ENCODE measurements at places on chromosomes 5 and 9.

DNA sequence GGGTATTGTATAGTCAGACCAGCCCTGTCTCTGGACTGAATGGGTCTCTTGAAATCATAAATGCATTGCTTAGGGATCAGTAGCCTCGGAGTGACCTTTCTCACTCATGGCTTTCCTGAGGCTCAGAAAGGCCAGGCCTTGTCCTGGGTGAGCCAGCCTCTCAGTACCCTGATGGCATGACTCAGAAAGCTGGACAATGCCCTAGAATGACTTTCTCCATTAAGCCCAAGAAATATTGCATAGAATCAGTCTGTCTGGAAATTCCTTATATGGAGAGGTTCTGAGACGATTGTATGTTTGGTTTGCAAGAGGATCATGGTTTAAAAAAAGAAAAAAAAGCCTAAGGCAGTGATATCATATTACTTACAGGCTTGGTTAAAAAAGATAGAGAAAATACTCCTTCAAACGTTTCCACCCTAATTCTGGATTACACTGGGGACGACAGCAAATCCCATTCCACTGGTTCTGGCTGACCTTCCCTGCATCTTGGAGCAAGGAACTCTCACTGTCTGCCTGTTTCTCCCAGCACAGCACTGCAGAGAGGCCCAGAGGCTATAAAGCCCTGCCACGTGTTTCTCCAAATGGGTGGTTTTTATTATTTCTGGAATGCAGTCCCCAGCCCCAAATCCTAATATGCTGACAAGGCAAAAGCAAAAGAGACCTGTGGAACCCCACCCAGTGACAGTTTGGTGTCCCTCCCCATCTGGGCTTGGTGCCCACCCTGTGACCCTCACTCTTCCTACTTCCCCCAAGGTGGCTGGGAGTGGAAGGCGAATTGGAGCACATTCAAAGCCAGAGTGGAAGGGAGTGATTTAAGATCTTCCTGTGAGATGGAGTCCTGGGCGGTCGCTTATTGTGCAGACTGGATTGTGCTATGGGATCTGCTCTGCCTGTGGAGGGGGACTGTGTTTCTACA is 34.4 kb downstream of the MAP1B start:
- no peak for DNase-seq

DNA sequence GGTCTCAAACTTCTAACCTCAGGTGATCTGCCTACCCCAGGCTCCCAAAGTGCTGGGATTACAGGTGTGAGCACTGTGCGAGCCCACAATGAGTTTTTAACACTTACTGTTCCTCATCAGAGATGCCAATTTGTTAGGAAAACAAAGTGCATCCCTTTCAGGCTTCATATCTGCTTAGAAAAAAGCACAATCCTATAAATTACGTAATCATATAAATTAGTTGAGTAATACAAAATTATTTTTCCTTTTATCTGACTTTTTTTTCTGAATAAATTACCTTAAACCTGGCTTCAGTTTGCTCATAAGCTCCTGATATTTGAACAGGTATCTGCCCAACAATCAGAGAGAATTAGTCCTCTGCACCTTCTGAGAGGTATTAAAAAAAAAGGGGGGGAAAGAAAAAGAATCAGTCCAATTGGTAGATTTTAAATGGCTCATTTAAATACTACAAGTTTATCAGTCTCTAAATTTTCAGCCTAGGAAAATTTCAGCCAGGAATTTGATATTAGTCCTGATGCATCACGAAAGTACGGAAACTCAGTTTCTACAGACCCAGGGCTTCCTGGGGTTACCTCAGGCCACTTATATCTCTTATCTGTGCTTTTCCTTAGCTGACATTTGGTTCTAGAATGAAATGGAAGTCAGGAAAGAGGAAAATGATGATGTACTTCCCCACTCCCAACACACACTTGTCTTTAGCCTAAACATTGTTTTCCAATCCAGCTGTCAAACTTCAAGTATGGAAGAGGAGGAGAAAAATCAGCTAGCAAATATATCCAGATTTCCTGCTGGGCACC is 26.8 kb downstream of the ITGA1 start:
- no peak for DNase-seq

- DNase-seq = peak; percentile 56
These were observed 1.9 kb downstream of the GCNT4 start for GRCh38 chr5:75050415-75050814.

DNA sequence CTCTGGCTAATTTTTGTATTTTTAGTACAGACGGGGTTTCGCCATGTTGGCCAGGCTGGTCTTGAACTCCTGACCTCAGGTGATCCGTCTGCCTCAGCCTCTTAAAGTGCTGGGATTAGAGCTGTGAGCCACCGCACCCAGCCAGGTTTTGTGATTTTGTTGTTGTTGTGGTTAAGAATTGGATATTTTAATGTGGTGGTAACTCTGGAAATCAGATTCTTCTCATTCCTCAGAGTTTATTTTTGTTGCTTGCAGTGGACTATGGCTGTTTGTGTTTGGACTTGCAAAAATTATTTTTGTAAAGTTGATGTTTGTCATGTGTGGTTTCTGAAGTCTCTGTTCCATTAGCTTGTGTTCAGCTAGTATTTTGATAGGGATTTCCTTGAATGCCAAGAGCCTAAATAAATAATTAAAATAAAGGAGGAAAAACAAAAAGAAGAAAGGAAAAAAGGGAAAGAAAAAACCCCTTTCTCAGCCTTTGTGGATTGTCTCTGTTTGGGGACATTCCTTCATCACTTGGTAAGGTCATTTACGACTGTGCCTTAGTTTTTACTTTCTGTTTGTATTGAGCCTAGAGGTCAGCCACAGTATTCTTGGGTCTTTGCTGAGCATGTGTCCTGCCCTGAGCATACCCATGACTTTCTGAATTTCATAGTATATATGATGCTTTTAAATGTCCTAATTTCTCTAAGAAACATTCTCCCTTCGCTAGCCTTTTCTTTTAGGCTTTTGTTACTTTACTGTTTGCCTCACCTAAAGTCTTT is 37.3 kb downstream of the PBX3 start:
- no peak for DNase-seq

DNA sequence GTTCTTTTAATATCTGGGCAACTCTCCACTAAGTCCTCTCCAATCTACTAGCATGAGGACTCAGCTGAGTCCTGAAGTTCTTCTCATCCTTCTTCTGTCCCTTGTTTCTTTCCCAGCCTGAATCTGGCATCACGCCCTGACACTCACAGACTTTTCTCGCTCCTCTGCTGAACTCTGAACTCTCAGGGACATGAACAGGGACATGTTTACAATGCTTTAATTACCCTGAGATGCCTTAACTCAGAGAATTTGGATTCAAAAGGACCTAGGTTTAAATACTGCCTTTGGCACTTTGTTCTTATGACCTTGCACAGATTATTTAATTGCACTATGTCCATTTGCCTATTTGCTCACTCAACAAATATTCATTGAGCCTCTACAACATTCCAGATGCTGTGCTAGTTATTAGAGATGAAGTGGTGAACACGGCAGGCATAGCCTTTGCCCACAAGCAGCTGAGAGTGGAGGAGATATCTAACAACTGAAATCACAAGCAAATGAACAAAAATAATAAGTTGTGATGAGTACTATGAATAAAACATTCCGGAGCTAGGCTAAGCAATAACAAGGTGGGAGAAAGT is 106.0 kb downstream of the ADRB2 start:
- no peak for DNase-seq

DNA sequence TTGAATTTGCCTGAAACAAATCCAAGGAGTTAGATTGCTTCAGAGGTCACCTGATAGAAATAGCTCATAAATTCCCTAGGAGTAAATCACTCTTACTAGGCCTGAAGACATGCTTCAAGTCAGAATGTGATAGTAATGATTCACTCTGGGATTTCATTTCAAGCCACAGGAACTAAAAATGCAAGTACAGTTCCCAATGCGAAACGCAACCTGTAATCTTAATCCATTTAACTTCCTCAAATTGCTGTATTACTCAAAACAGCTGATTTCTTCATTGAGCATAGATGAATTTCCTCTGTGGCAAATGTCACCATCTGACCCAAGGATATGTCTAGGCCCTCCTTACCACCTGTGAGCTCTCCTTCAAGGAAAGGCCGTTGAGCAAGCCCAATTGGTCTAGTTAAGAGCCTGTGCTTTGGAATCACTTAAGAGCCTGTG is 32.1 kb upstream of the IL6ST start:
- no peak for DNase-seq

DNA sequence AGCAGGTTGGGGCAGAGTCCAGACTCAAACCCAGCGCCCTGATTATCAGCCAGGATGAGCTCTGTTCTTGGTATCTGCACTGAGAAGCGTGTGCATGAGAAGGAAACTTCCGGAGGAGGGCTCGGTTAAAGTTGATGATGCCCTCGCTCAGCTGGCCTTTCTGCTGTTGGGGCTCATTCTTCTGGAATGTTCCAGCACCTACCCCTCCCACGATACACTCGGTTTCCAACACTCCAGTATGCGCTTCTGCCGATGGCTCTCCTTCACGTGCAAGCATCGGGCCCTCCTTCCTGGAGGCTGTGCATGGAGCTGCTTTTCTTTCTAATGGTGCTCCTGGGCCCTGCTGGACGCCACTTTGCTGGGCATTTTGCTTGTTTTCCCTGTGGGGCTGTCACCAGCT is 134.0 kb downstream of the RXRA start:
- DNase-seq = no peak

GRCh38 chr5:14522721-14523120 is 58.9 kb upstream of the OTULINL start:
- no peak for DNase-seq

DNA sequence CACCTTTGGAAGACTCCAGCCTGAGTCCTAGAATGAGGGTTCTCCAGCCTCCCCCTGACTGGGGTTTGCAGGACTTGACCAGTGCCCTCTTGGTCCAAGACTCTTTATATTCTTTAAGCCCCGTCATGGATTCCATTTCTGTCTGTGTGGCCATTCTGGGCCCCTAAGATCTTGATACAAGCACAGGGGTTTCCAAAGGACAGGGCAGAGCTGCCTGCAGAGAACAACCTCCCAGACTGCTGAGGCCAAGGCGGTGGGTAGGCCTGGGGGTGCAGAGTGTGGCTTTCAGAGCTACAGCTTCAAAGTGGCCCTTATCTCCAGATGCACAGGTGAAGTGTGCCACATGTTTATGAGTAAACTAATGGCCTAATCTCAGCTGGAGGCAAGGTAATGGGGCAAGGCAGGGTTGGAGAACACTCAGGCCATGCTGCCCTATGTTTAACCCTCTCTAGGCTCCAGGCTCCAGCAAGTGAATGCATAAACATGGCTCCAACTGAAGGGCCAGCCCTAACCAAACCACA is 32.1 kb downstream of the FOXI1 start:
- no peak for DNase-seq

DNA sequence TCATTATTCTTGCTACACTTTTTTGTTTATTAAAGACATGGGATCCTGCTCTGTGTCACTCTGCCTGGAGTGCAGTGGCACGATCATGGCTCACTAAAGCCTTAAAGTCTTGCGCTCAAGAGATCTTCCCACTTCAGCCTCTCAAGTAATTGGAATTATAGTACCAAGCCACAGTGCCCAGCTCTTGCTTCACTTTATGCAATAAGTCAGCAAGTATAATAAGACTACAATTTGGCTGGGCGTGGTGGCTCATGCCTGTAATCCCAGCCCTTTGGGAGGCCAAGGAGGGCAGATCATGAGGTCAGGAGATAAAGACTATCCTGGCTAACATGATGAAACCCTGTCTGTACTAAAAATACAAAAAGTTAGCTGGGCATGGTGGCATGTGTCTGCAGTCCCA is 5.9 kb downstream of the C9orf153 start:
- DNase-seq = no peak

- no peak for DNase-seq
These were observed 218.4 kb downstream of the ADAMTS6 start for GRCh38 chr5:65263321-65263720.

- no peak for DNase-seq
These were observed 123.0 kb upstream of the SLC27A6 start for GRCh38 chr5:128842241-128842640.

DNA sequence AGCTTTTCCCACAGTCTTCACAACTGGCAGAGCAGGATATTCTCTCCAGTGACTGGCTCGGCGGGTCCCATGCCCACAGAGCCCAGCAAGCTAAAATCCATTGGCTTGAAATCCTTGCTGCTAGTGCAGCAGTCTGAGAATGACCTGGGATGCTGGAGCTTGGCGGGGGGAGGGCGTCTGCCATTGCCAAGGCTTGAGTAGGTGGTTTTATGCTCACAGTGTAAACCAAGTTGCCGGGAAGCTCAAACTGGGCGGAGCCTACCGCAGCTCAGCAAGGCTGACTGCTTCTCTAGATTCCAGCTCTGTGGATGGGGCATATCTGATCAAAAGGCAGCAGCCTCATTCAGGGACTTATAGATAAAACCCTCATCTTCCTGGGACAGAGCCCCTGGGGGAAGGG is 194.1 kb downstream of the CCDC171 start:
- DNase-seq = no peak

DNA sequence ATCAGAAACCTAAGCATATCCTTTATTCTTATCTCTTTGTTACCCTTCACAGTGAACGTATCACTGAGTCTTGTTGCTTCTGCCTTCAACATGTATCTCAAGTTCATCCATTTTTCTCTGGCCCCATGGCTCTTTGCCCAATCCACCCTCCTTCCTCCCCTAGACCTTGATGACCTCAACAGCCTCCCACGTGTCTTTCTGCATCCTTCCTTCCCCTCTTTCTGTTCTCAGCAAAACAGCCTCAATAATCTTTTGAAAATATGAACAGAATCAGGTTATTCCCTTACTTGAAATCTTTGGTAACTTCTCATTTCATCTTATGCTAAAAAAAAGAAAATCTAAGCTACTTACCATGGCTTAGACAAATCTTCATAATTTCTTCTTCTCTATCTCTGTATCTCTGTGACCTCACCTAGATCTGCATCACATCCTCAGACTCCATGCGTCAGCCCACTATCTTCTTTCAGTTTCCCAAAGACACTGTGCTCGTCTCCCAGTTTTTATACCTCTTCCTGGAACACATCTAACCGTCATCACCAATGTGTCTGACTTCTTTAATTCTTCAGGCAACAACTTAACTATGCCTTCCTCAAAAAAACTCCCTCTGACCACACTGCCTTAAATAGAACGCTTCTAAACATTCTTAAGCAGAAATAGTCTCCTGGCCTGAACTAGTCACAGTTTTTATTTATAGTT is 208.0 kb downstream of the PARP8 start:
- DNase-seq = no peak

GRCh38 chr9:3177936-3178335 is 334.0 kb upstream of the PUM3 start:
- DNase-seq = no peak

- DNase-seq = no peak
These were observed 7.8 kb downstream of the LPAR1 start for GRCh38 chr9:111030492-111030891.

DNA sequence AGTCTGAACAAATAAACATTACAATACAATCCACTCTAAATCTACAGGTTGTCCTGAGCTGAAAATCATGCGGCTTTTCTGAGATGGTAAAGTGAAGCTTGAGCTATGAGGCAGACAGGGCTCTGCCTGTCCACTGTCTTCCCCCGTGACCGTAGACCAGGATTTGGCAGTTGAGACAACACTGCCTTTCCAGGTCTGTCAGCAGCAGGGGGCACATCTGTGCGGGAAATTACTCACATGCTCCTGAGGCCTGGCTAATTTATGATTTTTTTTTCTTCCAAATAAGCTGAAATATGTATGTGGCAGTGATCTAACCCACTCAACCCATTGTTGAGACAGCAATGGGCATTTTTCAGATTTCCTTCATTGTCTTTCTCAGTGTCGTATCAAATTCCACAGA is 307.9 kb downstream of the FBXL7 start:
- no peak for DNase-seq

- DNase-seq = no peak
These were observed 225.4 kb downstream of the EBF1 start for GRCh38 chr5:158874343-158874742.

Data from H7 (cell line).